ENCODE measurements at places on chromosomes 13 and 19. TPM values are rescaled to one million over a fixed set of nuclear protein-coding genes. Genes with fewer than 3 reads are reported as not detected.

GRCh38 chr19:8922591-8922990 is 87.6 kb downstream of the MUC16 start:
- no peak for DNase-seq

DNA sequence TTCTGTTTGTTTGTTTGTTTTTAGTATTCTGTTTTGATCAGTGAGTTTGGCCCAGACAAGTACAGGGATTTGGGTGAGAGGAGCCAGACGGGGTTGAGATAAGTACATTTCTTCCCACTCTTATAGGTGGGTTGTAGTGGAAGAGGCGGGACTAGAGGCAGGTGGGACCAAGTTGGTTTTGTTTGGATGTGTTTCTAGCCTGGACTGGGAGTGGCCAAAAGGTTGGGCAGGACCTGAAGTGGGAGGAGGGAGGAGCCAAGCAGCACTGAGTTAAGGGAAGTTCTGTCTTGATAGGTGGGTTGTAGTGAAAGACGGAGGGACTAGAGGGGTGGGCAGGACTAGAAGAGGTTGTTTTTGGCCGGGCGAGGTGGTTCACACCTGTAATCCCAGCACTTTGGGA is 9.0 kb downstream of the DNASE2 start:
- no peak for DNase-seq

The CDX2 gene
- total RNA-seq, result not detected

- no peak for DNase-seq
Measured at GRCh38 chr13:77878190-77878589, 40.4 kb downstream of the EDNRB start.

GRCh38 chr13:35499676-35500075 is 23.2 kb upstream of the MAB21L1 start:
- no peak for DNase-seq

The PSG7 gene
- not detected for total RNA-seq

The LIN7B gene
- total RNA-seq, result 24.7 TPM

GRCh38 chr13:49777746-49778614 is 14.5 kb downstream of the KPNA3 start:
- DNase-seq, result no peak

The CLIP3 gene
- total RNA-seq, result 7.1 TPM

GRCh38 chr19:48750771-48751504 is 1.5 kb downstream of the FUT1 start:
- DNase-seq, result no peak

DNA sequence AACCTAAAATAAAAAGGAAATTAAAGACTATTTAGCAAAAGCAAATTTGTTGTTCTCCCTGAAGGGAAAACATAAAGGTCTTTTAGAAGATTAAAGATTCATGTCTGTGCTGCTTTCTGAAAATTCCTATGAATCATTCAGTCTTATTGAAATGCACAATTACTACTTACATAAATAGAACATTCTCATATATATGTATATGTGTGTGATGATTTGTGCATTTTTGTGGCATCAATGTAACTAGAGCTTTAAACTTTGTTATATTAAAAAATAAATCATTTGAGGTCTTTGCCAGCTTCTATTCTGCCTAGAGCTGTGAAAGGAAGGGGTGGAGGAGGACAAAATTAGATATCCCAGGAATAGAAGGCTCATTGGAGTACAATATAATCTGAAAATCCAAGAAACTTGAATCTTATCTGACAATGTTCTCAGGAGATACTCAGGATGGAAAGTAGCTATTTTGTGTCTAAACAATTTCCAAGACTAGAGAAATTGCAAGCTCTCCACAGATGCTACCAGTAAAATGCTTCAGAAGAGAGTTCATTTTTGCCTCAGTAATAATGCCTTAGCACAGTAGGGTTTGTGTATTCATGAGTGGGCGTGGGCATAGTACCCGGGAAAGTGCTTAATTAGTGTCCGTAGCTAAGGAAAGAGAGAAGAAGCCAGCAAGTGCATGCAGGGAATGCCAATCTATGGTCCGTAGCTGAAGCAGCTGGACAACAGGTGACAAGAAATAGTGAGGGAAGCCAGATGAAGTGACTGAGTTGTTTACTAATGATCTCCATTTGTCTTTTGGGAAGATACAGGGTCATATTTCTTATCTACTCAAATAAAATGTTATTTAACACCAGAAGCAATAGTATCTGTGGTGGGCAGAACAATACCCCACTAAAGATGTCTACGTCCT is 395.5 kb upstream of the NBEA start:
- no peak for DNase-seq

DNA sequence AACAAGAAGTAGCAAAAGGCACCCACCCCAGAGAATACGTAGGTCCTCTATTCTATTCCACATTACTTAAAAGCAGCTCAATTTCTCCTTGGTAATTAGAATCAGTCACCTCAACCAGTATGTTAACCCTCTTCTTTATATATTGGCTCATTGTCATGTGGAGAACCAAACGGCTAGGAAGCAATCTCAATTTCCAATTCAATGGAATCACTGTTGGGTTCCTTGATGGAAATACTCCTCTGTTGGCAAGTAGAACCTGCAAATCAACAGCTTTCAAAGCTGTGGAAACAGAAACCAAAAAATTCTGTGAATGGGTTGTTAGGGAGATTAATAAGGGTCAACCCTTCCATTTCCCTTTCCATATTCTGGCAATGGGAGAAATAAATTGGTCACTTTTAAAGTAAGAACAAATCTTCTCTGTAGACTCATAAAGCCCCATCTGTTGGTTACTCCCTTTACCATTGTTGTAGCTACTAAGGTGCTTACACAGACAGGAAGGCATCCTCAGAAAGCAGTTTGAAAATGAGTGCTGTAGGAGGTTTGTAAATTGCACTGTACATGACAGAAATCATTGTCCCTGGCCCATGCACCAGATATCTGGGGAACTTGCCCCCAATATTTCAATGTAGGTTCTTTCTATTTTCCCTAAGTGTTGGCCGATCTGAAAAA is 138.6 kb upstream of the UFM1 start:
- DNase-seq, result no peak

The ZNF223 gene
- total RNA-seq, result 2.2 TPM

GRCh38 chr19:13069415-13070359 is 33.0 kb downstream of the LYL1 start:
- no peak for DNase-seq

DNA sequence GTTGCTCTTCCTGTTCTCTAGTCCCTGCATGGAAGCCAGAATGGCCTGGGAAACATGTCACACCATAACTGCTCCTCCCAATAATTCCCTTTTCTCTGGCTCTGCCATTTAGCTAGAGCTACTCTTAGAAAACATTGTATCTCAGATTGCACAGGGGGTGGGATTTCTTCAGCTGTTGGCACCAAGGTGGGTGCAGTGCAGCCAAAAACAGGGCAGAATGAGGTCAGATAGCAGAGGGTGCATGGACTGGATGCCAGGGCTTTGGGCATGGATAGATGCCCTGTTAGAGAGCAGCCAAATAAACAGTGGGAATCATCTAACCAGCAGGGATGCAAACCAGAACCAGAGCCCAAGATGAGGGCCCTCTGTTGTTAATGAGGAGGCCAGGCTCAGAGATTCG is 4.9 kb upstream of the AMER2 start:
- no peak for DNase-seq

DNA sequence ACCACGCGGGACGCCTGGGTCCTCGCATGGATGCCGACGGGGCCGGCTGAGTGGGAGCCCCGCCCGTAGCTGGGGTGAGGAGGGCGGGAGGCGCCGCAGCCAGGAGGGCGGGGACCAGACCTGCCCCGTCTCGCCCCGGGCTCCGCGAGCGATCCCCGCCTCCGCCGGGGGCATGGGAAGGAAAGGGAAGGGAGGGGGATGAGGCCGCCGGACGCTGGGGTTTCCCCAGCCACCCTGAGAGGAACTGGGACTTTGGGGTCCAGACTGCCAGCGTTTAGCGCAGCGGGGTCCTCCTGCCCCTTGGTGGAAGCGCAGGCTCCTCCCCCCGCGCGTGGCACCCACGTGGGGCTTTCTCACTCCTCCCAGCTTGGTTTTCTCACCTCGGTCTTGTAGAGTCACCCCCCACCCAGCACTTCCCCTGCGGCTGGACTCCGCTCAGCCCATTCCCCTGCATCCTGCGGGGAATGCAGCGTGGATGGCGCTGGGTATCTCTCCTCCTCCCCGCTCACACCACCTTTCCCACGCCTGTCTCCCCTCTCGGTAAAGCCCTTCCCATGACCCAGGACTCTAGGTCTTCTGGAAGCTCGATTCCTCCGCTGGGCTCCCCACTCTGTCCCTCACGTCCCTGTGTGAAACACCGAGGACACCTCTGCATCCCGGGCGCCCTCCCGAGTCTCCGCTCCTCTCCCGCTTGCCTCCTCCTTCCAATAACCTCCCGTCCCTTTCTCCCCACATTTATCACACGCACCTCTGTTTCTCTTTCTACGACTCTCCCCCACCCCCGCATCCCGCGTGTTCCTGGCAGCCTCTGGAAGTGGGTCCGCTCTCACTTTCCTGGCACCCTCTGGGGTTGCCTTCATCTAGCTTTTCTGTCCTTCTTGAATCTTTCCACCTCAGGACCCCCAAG is 2.1 kb downstream of the TGFB1 start:
- DNase-seq, result peak; percentile 93

The FUT2 gene
- total RNA-seq, result not detected

The TGFBR3L gene
- total RNA-seq, result 3.0 TPM

GRCh38 chr19:38634757-38635482 is 12.5 kb upstream of the ACTN4 start:
- DNase-seq, result peak; percentile 91

- DNase-seq, result no peak
Measured at GRCh38 chr13:111007209-111007608, 92.3 kb upstream of the ANKRD10 start.

DNA sequence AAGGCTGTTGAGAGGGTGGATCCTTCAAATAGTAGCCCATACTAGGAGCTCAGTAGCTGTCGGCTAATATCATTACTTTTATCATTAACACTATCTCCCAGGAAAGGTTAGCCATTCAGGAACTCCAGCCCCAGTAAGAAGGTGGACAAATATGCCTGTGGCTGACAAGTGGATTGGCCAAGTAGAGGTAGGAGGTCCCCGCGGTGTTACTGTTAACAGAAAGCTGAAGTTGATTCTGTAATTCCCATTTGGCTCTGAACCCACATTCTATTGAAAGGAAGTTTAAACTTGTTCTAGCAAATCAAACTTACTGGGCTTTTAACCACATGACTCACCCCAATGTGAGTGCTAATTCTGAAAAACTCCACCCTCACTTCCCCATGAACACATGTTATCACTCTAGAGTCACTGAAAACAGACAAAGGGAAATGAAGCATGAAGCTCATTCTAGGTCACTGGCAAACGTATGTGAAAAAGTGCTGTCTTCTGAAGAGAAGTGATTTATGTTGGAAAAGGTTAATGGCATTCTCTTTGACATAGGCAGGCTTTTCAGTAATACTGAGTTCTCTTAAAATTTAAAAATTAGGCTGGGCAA is 273.5 kb downstream of the FGF14 start:
- DNase-seq, result no peak

GRCh38 chr13:100176801-100177400 is 88.0 kb downstream of the PCCA start:
- no peak for DNase-seq

- DNase-seq, result no peak
Measured at GRCh38 chr19:39590265-39590664, 12.1 kb upstream of the LGALS13 start.

DNA sequence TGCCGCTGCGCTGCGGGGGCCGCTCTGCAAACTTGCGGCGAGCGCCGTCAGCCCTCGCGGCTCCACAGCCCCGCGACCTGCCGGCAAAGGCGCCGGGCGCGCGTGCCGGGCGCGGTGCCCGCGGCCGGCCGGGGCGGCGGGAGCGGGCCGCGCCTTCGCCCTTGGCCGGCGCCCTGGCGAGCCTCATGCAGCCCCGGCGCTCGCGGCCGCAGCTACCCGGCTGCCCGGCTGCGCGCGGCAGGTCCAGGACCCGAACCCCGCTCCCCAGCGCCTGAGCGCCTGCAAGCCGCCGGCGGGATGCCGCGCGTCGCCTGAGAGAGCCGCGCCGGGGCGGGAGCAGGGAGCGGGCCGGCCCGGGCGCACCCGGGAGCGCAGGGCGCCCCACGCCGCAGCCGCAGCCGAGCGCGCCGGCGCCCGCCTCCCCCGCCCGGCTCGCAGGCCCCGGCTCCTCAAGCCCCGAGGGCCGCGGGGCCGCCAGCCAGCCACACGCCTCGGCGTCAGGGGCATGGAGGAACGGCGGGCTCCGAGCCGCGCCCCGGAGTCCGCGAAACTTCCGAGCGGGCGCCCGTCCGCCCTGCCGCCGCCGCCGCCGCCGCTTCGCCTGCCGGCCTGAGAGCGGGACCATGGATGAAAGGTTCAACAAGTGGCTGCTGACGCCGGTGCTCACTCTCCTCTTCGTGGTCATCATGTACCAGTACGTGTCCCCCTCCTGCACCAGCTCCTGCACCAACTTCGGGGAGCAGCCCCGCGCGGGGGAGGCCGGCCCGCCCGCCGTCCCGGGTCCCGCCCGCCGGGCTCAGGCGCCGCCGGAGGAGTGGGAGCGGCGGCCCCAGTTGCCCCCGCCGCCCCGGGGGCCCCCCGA is 564 bp downstream of the HS6ST3 start:
- DNase-seq, result no peak

The FBXO17 gene
- total RNA-seq, result 3.3 TPM

The DYRK1B gene
- 31.2 TPM for total RNA-seq

The CCDC70 gene
- total RNA-seq, result not detected

DNA sequence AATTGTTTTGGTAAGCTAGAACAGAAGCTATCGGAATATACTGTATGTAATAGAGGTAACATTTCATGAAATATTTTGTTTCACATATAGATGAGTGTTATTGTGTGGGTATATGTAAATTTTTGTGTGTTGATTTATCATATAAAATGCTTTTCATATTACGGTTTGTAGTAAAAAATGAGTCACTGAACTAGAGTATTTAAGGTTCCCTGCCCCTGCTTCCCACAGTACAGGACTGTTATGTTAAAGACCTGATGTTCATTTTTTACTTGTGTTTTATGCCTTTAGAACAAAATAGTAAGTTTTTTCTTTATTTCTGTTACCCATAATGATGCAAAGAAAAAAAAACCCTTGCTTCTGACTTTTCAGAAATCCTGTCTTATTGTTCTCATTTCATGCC is 243.4 kb downstream of the ENOX1 start:
- DNase-seq, result no peak

GRCh38 chr13:76980075-76980718 is 11.7 kb upstream of the CLN5 start:
- DNase-seq, result peak; percentile 92

- DNase-seq, result no peak
Measured at GRCh38 chr13:41641961-41642360, 184.6 kb downstream of the RGCC start.

The ERICH4 gene
- not detected for total RNA-seq

DNA sequence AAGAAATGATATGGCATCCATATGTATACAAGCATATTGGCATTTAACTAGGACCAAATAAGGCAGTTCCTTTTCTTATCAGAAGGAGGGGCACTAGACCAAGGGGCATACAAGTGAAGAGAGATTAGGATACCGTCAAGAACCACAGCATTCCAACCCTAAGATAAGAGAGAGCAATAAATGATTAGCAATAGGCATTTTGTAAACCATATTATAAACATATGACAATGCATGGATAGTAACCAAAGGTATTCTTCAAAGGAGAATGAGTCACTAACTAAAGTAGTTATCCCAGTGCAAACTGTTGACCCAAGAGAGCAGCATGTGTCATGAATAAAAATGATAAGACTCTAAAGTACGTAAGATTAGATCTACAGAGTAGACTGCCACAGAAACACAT is 500.9 kb upstream of the HTR2A start:
- no peak for DNase-seq

The PRODH2 gene
- total RNA-seq, result not detected

- DNase-seq, result no peak
Measured at GRCh38 chr19:41997121-41997850, 3.3 kb upstream of the ATP1A3 start.
